ENCODE measurements at places on chromosomes 2 and 18.

GRCh38 chr18:57519668-57520424 lies 66.7 kb downstream of the FECH start:
- no peak for DNase-seq

DNA sequence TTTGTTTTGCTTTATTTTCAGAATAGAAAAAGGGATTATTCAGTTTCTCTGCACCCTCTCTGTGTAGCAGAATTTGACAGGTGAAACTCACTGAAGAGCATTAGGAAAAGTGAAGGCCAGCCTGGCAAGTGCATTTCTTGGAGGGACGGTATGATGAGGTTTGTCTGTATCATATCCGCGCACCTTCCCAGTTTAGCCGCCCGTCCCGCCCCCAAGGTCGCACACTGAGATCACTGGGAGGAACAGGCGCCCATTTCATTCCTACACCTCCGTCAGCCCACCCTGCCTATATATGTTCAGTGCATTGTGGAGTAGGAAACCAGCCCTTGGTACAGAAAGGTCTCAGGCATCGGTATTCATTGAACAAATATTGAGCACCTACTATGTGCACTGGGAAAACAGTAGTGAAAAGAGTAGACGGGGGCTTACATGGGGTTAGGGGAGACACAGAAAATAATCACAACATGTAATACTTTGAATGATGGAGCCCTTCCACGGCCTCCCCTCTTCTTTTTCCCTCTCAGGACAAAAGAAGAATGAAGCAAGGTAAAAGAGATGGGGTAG lies 678 bp upstream of the FECH start:
- DNase-seq: no peak

GRCh38 chr2:190267302-190267701 lies 52.3 kb downstream of the HIBCH start:
- no peak for DNase-seq

GRCh38 chr2:171964308-171964707 lies 35.4 kb upstream of the METAP1D start:
- DNase-seq: no peak

DNA sequence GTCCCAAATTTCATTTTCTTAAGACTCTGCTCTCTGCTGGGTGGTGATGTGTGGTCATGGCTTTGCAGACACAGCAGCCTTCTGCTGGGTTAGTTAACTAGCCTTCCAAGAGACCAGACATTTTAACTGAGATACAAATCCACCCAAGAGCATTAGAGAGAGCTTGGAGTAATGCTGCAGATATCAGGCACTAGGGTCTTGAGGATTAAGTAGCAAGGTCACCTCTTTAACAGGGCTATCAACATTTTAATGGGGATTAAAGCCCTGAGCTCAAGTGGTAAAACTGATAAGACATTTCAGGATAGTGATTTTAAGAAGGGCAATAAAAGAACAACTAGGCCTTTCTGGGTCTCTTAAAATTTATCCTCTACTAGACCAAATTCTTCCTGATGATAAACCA lies 461.2 kb downstream of the MEIS1 start:
- DNase-seq: no peak

DNA sequence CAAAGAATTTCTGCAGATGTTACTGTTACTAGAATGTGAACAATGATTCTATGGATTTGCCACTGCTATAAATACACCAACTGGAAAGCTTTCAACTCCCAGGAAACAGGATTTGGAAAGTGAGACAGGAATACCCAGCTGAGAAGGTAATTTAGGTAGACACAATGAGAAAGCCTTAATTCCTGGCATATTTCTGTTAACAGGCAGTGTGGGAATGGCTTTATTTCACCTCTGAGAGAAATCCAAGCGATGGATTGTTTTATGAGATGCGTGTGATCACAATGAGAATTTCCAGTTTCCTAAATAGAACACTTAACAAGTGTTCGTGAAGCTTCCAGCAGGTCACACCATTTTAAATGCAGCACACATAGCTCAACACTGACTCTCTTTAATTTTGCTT lies 133.0 kb downstream of the SLC8A1 start:
- no peak for DNase-seq

GRCh38 chr2:220147161-220148038 lies 520.0 kb downstream of the SLC4A3 start:
- no peak for DNase-seq

GRCh38 chr2:37928377-37928776 lies 3.3 kb downstream of the RMDN2 start:
- DNase-seq: no peak

- DNase-seq: no peak
Measured at GRCh38 chr2:24785671-24786321, 7.4 kb downstream of the PTRHD1 start.

GRCh38 chr2:203623661-203624060 lies 82.8 kb upstream of the CD28 start:
- no peak for DNase-seq

DNA sequence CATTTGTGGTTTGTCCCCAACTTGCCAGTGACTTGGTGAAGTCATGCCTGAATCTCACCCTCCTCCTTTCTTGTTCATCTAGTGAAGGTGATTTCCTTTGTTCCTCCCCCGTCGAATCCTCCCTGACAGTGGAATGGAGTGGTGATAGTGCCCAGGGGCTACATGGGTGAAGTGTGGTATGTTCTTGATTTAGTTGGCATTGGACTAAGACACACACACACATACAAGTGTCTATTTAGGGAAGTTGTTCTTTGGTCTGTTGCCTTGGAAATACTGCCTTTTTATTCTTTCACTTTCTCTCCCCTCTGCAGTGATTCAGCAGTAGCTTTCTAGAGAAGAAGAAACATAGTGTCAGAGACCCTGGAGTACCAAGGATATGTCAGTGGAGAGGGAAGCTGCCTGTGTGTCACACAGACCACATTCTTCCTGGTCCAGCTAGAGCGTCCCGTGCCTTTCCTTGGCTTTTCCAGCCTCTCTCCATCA lies 10.9 kb downstream of the INPP4A start:
- no peak for DNase-seq

DNA sequence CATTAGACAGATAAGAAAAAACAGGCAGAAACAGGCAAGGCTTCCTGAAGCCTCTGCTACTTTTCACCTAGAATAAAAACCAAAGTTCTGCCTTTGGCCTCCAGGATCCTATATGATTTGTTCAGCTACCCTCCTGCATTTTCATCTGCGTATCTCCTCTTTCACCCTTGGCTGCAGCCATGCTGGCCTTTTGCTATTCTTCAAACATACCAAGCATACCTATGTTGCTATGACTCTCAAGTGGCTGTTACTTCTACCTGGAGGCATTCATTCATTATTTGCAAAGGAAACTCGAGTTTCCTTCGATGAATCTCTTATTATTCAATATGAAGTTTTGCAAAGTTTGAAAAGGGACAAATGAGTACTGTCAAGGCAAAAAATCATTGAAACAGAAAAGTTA lies 106.4 kb upstream of the HNMT start:
- DNase-seq: no peak

DNA sequence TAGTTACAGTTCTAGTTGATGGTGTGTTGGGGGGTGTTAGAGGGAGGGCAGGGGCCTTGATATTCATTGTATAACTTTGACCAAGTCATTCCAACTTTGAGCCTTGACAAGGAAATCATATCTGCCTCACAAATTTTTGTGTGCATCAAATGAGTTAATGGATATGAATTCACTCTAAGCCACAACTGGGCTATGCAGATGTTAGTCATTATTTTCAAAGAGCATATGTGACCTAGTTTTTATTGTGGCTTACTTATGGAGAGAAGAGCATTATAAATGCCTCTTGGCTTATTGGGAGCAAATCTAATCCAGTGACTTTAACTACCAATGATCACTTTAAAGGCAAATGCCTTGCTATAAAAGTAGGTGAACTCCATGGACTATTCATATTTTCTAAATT lies 250.2 kb downstream of the LPIN1 start:
- DNase-seq: no peak

DNA sequence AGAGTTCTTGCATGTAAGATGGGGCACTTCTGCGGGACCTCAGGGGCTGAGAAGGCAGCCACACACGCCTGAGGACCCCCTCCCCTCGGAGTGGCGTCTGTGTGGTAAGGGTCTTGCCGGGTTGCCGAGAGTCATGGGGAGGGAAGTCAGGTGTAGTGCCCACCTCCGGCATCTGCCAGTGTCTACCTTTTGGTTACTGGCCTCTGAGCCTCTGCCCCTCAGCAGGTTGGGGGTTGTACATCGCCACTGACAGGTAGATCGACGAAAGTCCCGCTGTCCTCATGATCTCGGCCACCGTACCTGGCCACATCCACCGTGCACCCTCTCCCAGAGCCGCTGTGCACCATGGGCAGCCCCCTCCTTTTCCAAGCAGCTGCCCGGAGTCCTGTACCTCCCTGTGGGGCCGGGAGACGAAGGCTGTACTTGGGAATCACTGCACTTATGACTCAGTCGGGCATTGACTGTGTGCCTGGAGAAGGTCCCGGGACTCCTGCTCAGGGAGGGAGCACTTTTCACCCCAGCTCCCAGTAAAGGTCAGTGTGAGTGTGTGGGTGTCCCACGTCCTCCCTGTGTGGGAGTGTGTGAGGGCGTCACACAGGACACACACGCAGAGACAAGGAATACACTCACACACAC lies 332.4 kb upstream of the MYT1L start:
- DNase-seq: no peak

GRCh38 chr2:158805936-158806335 lies 10.8 kb downstream of the DAPL1 start:
- DNase-seq: no peak

GRCh38 chr2:238940806-238941205 lies 92.9 kb downstream of the TWIST2 start:
- DNase-seq: no peak

DNA sequence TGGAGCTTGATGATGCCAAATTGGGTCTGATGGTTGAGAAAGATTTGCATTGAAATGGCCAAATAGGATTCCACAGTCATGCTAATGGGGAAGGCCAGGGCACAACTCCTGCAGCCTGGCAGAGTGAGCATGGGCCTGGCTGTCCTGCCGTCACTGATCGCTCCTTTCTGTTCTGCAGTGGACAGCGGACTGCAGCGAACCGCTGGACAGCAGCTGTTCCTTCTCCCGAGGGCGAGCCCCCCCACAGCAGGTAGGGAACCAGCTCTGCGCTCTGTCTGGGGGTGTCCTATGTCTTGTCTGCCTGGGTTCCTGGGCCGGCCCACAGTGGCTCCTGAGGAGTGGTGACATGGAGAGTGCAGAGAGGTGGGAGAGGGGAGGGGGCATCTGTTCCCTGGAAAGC lies 97.6 kb downstream of the CTIF start:
- no peak for DNase-seq

- DNase-seq: no peak
Measured at GRCh38 chr2:52934323-52934898, 833.2 kb upstream of the CHAC2 start.

DNA sequence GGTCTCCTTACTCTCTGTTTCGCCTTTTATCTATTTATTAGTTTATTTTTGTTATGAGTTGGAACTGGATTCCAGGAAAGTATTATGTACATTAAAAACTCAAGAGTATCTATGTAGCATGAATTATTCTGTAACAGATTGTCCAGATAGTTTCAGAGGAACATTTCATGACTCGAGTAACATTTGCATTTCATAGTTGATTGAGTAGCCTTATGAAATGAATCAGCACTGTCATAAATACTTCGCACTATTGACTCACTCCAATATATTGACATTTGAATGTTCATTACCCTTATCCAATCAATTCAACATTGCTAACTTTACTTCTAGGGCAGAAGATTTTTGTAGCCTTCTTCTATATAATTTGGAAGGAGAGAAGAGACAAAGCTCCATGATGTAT lies 11.3 kb upstream of the VRK2 start:
- no peak for DNase-seq

GRCh38 chr2:207762146-207762545 lies 7.6 kb downstream of the FZD5 start:
- DNase-seq: no peak

GRCh38 chr2:57396355-57397098 lies 650.1 kb upstream of the VRK2 start:
- no peak for DNase-seq

DNA sequence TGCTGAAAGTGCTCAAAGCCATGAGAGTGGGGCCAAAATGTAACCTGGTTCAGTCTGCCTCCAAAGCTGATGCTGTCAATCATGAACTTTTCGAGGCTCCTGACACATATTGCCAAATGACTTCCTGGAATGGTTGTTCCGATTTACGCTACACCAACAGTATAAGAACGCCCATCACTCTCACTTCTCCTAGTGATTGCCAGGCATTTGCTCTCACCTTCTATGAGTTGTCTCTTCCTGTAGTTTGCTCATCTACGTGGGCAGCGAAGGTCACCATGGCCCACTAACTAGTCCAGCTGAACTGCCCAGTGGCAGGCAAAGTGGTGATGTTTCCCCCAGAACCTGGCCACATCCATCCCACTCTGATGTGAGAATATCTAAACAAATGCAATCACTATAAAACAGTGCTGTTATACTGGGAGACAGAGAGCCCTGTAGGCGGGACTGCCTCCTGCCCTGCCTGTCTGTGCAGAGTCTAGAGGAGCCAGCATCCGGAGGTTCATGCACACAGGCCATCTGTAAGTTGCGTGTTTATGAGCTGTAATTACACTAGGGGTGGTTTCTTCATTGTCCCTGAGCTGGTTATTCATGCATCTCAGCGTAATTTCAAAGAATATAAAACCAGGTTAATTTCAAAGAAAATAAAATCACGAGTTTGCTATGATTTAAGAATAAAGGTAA lies 8.8 kb upstream of the CABLES1 start:
- DNase-seq: no peak

DNA sequence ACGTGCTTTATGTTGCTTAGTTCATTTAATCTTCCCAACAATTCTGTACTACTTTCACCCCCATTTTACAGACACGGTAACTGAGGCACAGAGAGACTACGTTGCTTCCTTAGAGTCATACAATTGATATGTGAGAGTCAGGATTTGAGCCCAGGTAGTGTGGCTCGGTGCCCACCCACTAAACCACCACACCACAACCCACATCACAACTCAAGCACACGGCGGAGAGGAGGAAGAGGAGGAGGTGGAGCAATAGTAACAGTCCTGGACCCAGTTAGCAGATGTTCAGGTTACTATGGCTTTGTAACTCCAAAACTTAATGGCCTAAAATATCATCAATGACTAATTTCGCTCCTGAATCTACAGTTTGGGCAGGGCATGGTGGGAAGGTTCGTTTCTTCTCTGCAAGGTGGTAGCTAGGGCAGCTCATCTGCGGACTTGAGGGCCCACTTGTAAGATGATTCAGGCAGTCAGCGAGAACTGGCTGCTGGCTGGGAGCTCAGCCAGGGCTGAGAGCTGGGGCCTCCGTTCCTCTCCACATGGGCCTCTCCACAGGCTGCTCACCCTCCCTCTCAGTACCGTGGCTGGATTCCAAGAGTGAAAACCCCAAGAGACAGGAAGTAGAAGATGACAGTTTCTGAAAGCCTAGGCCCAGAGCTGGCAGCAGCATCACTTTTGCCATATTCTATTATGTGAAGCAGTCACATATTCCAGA lies 167.1 kb downstream of the ZFP36L2 start:
- peak; percentile 19 for DNase-seq
